ENCODE measurements at places on chromosomes 5 and 9.

GRCh38 chr5:66702426-66702825 lies 106.2 kb downstream of the MAST4 start:
- no peak for DNase-seq

DNA sequence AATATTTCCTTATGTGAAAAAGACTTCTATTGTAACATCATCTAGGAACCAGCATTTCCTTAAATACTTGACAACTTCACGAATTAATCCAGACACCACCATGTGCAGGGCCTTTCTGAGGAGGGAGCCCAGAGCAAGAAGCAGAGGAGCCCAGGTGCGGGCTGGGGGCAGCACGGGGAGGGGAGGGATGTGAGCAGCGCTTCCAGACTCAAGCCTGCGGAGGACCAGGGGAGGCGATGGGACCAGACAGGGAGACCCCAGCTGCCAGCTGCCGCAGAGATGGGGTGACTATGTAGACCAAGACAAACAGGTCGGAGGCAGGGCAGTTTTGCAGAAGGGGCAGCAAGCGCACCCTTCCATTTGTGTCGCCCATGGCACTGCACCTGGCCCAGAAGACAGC lies 596.1 kb downstream of the IRX1 start:
- DNase-seq = no peak

DNA sequence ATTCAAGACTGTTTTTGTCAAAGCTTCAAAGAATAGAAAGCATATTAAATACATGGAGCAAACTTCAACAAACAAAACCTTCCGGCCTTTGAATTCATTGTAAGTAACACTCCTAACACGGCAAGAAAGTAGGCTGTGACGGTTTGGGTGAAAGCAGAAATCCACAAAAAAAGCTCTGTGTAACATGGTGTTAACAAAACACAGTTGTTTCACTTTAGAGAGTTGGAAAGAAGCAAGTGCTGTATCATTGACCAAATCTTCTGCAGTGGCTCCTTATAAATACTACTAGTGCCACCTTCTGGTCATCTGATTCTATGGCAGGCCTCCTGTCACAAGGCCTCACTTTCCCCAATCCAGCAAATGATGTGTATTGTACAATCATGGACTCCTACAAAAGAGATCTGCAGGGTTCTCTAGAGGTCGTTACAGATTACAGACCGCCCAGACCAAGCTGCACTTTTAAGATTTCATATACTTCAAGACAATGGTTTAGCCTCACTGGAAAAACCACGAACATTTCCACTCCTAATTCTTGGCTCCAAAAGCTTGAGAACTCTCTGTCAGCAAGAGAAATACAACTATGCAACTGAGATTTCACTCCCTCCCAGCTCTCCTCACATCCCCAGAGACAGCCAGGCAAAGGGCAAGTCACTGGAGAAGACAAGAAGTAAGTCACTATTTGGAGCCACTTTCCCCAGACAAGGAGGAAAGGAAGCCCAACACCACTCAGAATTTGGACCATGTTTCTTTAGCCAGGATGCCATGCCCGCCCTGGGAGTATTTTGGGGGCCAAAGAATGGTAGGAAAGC lies 196.2 kb downstream of the DTWD2 start:
- peak; percentile 62 for DNase-seq

- no peak for DNase-seq
Observed at GRCh38 chr5:21121213-21121612, 1133.2 kb upstream of the CDH18 start.

GRCh38 chr9:136686794-136687711 lies at the start of gene AGPAT2:
Gene AGPAT2 (minus strand): TSS chr9:136687457. CDS start chr9:136687357, 100 bp downstream.
- DNase-seq = no peak
